ENCODE measurements at places on chromosomes 4 and X.

DNA sequence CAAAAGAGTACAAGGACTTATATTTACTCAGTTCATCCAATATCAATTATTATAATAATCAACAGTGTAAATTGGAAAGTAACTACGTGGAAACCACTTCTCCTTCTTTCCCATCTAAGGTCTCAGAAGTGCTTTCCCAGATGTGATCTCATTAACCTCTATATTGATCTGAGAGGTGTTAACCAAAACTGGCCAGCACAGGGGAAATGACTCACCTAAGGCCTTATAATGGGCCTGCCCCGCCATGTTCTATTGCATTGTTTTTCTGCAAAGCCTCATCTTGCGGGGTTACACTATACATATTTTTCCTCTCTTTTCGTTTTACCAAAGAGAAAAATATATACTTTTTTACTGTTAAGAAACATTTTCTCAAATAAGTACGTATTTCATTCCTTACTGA is 20.5 kb downstream of the RAB40A start:
- no peak for DNase-seq

DNA sequence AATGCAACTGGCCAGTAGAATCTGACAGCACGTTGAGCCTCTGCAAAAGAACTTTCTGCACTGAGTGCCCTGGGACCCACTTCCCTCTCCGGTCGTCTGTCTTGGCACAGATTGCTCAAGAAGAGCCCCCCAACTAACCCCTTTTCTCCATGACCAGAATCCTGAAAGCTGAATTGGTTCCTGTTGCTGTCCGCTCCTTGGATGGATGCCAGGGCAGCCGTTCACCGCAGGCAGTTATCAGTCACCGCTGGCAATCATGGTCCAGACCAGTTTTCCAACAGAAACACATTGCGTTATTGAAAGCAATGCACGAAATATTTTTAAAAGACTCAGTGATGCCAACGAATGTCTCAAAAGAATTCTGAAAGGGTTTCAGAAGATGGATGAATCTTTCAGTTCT is 733.7 kb upstream of the FRG1 start:
- no peak for DNase-seq

- no peak for DNase-seq
These were observed 11.3 kb downstream of the MAGEA1 start for GRCh38 chrX:153190381-153190780.

- DNase-seq, result no peak
These were observed 279.0 kb downstream of the SPRY1 start for GRCh38 chr4:123675567-123675966.

DNA sequence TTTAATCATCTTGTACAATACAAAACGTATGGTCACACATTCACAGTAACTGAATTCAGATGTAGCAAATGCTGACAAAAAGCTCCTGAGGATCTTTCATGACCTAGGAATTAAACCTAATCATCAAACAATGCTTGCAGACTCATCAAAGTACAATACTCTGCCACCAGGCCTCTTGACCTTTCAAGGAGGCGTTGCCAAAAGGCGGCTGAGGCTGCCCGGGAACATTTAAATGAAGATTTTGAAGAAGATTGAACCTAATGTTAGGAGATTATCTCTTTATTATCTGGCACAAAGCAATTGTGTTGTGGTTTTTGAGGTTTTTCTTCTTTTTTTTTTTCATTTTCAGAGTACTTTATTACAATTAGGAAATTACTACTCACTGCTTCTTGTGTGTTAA is 340.5 kb downstream of the GALNTL6 start:
- DNase-seq, result no peak

DNA sequence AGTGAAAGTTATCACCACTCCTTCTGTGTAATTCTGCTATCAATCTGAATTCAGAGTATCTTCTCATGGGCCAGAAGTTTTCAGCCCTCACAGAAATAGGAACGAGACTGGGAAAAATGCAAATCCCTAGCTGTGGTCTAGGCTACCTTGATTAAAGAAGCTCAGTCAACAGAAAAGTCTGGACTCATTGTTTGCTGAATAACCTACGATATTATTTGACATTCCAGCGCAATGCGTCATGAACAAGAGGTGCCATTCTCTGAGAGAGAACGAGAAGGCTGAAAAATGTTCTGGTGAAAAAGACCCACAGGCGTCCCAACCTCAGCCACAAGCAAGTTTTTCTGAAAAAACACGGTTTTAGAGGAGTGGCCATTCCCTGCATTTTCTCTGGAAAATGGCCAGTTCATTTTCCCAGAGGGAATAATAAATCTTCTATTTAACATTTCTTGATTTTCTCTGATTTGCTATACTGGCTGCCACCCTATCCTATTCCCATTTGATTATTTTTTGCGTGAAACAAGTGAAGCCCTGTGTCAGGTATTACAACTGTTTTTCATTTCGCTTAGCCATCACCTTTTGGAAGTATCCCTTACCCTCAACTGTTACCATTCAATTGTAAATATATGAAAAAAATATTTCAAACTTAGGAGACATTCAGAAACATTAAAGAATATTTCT is 1117.6 kb upstream of the PRKX start:
- DNase-seq, result no peak

DNA sequence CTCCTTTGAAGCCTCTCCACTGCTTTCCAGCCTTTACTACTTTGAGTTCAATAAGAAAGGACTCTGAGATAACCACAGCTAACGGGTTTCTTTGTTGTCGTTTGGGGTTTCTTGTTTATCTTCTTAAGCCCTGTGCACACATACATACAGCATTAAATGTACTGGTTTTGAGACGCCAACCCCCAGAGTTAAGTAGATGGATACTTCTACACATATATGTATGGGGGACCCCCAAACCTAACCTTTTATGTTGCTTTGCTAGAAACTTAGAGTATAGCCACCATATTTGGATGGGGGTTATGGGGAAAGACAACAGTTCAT is 697 bp downstream of the CEP135 start:
- DNase-seq, result no peak

DNA sequence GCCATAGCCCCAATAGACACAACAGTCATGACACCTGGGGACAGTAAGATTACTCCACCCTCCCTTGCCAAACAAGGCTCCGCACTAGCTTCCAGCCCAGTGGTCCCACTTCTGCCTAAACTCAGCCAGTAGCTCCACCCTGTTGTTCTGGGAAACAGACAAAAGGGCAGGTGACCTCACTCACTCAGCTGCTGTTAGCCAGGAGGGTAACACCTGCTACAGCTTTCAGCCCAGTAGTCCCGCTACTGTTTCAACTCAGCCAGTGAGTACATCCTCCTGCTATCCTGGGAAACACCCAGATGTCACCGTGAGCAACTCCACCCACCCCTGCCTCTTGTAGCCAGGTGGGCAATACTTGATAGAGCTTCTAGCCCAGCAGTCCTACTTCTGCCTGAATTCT is 162.7 kb upstream of the CPXCR1 start:
- DNase-seq, result no peak

DNA sequence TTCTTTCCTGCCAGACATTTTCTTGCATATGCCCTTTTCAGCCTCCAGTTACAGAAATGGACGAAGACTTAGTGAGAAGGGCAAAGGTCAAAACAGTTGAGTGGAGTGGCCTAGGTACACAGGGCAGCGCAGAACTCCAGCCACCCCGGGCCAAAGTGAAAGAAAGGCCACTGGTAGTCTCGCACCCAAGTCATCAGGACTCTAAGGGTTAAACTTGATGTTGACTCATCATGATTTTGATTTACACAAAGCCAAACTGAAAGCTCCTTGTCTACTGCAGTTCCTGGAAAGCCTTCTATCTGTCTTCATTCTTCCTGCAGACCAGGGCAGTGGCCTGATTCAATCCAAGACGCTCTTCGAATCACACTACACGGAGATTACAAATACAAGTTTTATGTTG is 2.6 kb upstream of the IL13RA1 start:
- no peak for DNase-seq

GRCh38 chrX:134004084-134004483 is 18.7 kb upstream of the GPC3 start:
- DNase-seq, result no peak

DNA sequence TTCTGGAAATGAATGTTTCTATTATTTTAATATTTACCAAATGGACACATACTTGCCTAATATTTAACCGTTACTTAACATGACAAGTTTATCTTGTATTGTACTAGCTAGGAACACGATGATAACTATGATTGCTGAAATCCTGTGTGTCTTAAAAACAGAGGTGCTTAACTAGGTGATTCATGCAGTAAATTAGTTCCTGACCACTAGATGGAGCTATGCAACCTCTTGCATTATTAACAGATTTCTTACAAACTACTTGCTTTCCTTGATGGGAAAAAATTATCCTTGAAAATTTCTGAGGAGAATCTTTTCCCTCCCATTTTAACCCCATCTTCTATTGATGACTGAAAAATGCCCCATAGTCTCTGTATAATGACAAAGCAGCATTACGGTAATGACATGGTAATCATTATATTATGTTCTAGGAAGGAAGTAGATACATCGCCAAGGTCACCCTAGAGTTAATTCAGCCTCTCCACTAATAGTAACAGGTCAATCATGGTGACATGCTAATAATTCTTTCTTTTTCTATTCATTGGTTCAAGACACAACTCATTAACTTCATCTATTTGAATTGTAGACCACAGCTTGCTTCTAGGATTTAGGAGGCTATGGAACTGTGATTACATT is 844.2 kb downstream of the RAPGEF2 start:
- peak; percentile 8 for DNase-seq
